Cerebellar cortex (tissue), 1 donor: ENCODE measurements at places on chromosomes 2 and 18.

DNA sequence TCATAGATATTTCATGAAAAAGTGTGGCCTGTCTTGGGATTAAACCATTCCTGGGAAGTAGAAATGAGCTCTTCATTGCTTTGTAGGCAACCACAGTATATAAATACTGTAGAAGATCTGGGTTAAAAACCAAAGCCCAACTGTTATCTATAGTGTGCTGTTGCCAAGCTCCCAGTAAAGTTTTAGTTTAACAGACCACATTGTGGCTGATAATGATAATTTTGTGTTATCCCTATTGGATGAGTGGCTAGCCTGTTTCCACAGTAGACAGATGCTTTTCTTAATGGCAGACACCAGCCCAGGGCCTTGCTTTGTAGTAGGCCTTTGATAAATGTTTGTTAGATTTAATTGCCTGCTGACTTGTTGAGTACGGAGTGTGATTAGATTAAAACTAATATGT lies 52.1 kb downstream of the FMNL2 start:
- no peak for DNase-seq

GRCh38 chr2:124967325-124967724 lies 942.2 kb downstream of the CNTNAP5 start:
- no peak for DNase-seq

GRCh38 chr2:215699700-215700538 lies 264.1 kb upstream of the FN1 start:
- DNase-seq, result no peak

- no peak for DNase-seq
Observed at GRCh38 chr2:38207168-38207567, 131.2 kb upstream of the CYP1B1 start.
